GM23248 (cell line): ENCODE measurements at places on chromosomes 11 and 22. TPM values are rescaled to one million over a fixed set of nuclear protein-coding genes. Genes with fewer than 3 reads are reported as not detected.

Gene MS4A4E
- not detected in 2 replicates for polyA plus RNA-seq

Gene ANGPTL5
- 0.15 TPM in 1 of 2 replicates, not detected in the other for polyA plus RNA-seq

Gene DRD4
- not detected in 2 replicates for polyA plus RNA-seq

Gene LRRN4CL
- polyA plus RNA-seq = 2.1 and 2.3 TPM in 2 replicates

GRCh38 chr22:30856741-30857502, 111.7 kb downstream of the MORC2 start:
- DNase-seq = no peak

DNA sequence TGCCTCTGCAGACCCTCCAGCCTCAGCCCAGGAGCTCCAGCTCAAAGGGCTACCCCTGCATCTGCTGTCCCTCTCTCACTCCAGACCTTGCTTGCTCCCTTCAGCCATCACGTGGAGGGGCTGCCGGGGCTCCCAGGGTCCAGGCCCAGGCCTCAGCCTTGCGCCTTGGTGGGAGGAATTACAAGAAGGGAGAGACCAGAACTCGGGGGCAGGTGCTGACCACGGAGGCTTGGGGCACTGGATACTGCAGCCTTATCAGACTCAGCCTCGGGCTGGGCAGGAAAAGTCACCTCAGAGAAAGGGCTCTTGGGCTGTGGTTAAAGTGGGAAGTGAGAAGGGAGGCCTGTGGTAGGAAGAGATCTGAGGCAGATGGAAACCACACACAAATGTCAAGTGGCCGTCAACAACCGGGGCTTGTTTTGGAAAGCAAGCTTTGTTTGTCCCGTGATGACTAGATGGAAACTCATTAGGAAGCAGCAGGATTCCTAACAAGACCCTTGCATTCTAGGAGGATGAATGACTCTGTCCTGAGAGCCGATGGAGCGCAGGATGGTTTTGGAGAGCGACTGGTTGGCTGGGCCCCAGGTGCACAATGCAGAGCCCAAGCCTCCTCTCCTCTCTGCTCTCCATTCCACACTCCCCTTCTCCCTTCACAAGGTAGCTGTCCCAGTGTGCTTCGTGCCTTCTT, 1321.7 kb downstream of the TBC1D22A start:
- no peak for DNase-seq

DNA sequence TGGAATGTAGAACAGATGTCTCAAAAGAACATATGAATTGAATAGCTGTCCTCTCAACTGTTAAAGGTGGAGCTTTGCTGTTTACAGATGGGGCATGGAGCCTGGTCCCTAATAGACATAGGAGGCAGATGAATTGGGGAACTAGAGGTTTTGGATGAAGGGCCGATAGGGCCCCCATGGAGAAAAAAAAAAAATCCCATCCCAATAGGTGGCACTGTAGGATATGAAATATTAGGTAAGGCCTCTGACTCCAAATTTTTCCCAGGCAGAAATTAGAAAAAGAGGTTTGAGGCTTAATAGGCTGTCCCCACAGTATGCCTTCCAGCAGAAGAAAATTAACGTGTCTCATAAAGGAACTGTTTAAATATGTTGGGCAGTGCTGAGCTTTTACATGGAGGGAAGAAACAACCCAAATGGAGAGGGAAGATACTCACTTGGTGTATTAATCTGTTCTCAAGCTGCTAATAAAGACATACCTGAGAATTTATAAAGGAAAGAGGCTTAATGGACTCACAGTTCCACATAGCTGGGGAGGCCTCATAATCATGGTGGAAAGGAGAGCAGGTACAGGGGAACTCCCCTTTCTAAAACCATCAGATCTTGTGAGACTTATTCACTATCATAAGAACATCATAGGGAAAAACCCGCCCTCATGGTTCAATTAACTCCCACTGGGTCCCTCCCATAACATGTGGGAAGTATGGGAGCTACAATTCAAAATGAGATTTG, 30.1 kb upstream of the TMEM45B start:
- DNase-seq = peak; percentile 34

DNA sequence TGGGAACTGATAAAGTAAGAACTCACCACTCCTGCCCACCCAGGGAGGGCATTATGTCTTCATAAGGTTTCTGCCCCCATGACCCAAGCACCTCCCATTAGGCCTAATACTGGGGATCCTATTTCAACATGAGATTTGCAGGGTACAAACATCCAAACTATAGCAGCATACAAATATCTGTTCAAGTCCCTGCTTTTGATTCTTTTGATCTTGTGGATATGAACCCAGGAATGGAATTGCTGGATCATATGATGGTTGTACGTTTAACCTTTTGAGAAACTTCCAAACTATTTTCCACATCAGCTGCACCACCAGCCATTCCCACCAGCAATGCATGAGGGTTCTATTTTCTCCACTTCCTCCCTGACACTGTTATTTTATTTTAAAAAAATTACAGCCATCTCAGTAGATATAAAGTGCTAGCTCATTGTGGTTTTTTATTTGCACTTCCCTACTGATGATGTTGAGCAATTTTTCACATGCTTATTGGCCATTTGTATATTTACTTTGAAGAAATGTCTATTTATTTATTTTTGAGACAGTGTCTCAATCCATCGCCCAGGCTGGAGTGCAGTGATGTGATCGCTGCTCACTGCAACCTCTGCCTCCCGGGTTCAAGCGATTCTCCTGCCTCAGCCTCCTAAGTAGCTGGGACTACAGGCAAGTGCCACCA, 7.1 kb upstream of the ATG16L2 start:
- DNase-seq = no peak

GRCh38 chr11:2912498-2912897, 16.7 kb downstream of the PHLDA2 start:
- DNase-seq = peak; percentile 83

DNA sequence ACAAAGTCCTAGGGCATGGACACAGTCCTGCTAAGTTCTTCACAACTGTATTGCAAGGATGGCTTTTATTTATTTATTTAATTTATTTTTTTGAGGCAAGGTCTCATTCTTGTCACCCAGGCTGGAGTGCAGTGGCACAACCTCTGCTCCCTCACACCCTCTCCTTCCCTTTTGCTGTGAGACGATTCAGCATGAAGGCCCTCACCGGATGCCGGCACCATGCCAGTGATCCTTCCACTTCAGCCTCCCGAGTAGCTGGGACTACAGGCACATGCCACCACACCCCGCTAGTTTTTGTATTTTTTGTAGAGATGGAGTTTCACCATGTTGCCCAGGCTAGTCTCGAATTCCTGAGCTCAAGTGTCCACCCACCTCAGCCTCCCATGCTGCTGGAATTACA, 17.8 kb downstream of the EED start:
- no peak for DNase-seq

DNA sequence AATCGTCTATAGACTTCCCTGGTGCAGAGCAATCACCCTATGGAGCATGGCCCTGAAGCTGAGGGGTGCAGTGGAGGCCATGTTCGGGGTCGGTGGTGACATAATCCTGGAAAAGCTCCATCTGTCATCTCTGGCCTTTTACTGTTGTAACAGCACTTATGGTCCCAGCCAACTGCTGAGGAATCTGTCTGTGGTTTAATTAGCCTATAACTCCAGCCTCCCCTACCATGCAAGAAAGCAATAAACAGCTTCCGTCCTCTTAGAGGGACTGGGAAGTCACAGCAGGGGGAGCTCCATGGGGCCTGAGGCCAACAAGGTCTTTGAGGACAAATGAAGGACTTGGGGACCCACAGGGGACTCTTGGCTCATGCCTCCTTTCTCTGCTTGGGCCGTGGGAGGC, 159.1 kb upstream of the NECTIN1 start:
- DNase-seq = no peak

GRCh38 chr11:72379384-72380131, 54.8 kb downstream of the CLPB start:
- DNase-seq = peak; percentile 4

DNA sequence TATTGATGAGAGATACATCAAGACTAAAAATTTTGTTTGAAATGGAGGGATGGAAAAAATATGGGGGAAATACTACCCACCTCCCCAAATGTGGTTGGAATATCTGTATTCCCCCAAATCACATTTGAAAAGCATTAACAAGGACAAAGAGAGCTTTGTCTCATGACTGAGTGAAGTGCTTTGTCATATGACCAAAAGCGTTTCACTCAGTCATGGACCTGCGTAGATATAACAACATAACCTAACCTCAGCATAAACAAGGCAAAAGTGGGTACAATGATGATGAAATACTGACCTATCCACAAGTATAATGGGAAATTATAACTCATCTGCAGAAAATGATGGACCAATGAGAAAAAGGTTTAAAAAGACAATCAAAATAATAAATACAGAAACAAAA, 418.3 kb downstream of the TBC1D22A start:
- no peak for DNase-seq

DNA sequence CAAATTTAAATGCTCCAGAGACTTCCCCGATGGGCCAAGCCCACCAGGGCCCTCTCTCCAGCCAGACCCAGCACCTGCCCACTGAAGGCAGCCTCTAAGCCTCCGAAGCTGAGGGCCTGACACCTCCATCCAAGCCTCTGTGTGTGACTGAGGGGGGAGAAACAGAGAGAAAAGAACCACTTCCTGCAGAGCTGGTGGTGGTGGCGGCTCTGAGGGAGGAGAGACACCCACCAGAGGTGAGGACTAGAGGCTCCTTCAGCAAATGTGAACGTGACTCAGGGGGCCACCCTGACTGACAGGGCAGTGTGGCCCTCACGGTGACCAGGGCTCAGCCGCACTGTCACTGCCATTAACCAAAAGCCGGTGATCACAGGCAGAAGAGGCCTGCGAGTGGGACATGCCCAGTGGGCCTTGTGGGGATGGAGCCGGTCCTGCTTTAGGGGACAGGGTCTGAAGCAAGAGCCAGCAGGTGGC, 31.0 kb upstream of the CD5 start:
- DNase-seq = no peak

DNA sequence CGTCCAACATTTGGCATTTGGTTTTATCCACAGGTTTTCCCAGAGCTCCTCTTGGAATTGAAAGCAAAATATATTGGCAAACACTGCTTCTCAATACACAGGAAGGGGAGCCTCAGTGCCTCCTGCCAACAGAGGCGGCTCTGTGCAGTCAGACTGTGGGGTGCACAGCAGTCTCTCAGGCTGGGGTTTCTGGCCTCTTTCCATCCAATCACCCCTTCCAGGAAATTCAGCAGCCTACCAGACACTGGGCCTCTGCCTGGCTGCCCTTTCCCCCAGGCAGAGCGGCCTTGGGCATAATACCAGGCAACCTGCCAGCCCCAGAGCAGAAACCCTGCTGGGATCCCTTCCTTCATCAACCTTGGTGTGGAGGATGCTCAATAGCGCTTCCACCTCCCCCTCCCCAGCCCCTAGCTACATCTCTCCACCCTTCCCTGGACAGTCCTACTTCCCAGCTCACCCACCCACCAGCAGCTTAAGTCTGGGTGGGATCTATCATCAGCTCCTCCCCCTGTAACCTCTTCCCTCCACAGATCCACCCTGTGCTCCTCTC, 17.8 kb upstream of the RAPSN start:
- peak; percentile 46 for DNase-seq

DNA sequence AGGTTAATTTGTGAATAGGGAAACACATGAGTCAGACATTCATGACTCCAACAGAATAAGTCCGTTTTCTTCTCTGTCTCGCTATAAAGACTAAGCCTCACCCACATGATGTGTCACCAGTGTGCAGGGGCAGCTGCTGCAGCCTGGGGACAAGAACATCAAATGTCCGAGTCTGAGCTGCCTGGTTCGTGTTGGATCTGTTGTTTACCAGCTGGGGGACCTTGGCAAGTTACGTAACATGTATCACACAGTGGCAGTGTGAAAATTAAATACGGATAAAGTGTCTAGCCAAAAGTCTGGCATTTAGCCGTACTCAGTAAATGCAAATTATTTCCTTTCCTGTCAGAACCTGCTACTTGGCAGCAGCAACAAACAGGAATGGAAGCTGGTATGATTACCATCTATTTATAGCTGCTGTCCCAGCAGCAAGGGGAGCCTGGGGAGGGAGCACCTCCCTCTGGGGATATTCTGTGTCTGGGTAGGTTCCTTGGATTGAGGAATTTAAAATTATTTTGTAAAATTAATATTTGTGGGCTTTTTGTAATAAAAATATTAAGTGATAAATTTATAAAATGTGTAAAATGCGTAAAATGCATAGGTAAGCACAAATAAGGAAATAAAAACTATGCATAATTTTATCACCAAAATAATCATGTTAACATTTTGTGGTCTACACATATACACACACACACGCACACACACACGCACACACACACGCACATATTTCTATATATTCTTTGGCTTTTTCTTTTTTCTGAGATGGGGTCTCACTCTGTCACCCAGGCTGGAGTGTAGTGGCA, 1.3 kb upstream of the CLDN25 start:
- peak; percentile 83 for DNase-seq

- no peak for DNase-seq
Observed at GRCh38 chr11:70547821-70548670, 149.7 kb downstream of the CTTN start.

DNA sequence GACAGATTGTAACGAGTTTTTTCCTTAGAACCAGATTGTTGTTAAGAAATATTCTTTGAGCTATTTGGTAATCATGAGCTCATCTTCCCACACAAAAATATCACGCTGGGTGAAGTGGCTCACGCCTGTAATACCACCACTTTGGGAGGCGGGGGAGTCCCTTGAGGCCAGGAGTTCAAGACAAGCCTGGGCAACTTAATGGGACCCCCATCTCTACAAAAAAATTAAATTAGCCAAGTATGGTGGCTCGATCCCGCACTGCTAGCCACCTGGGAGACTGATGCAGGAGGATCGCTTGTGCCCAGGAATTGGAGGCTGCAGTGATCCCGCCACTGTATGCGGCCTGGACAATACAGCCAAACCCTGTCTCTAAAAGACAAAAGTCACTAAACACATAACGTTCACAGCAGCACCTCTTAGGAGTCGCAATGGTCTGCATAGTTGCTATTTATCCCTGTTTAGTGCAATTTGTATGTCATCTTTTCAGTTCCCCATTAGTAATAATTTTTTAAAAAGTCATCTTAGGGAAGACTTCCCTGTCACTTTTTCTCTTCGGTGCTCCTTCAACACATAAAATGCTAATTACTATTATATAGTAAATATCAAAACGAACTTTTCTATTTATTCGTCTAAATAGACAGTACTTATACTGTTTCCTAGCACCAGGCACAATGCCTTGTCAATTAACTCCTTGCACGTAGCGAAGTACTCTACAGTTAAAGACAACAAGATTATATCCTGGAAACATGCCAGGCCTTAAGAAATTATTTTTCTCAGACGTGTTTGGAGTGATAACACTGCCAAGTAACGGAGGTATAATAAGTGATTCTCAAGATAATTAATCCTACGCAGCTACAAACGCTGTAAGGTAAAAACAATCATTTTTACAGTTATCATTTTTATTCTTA, 1.1 kb downstream of the ST13 start:
- DNase-seq = peak; percentile 82

DNA sequence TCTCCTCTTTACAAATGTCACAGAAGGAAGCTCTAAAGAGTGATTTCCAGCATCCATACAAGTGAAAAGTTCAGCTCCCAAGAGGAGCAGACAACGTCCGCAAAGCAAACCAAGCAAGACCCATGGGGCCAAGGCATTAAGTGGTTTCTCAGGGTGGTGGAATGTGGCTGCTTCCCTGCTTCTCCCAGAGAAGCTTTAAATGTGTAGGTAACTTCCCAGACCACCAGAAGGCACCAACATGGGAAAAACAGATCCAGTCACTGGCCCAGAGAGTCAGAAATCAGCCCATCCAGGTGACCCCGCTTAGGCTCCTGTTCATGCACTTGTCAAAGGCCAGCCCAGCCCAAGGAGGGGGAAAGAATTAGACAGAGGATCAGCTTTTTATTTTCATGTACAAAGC, 13.3 kb upstream of the PHF21A start:
- DNase-seq = no peak
